Airway epithelial cell (primary cell): ENCODE measurements at places on chromosomes 12 and 14. TPM values are rescaled to one million over a fixed set of nuclear protein-coding genes. Genes with fewer than 3 reads are reported as not detected.

The OTOGL gene
- not detected in 2 replicates for total RNA-seq

The TCTN1 gene
- total RNA-seq: 13.5 and 17.8 TPM in 2 replicates

The WIF1 gene
- 0.07 and 0.84 TPM in 2 replicates for total RNA-seq

The WNT5B gene
- 5.8 and 8.7 TPM in 2 replicates for total RNA-seq

The TPPP2 gene
- total RNA-seq: not detected in 2 replicates

The SCNN1A gene
- 88.7 and 91.7 TPM in 2 replicates for total RNA-seq

The KCNC2 gene
- not detected in 2 replicates for total RNA-seq

The CRIP2 gene
- 164 and 186 TPM in 2 replicates for total RNA-seq

The GALNT16 gene
- 0.07 TPM in 1 of 2 replicates, not detected in the other for total RNA-seq

The PLA2G1B gene
- not detected in 2 replicates for total RNA-seq

The LIN7A gene
- 0.09 and 0.56 TPM in 2 replicates for total RNA-seq

The KRT78 gene
- total RNA-seq: 2.2 and 3.9 TPM in 2 replicates

The FGF23 gene
- total RNA-seq: not detected in 2 replicates

The GUCY2C gene
- not detected in 2 replicates for total RNA-seq

The CPNE6 gene
- not detected in 2 replicates for total RNA-seq
